ENCODE measurements at places on chromosomes 5 and 9.

- DNase-seq = no peak
Observed at GRCh38 chr9:89752154-89752553, 147.3 kb downstream of the GADD45G start.

- no peak for DNase-seq
Observed at GRCh38 chr9:71333321-71333720, 211.9 kb upstream of the TRPM3 start.

GRCh38 chr5:160788102-160788660, 63.8 kb downstream of the ATP10B start:
- no peak for DNase-seq

GRCh38 chr9:100466829-100467221, 6.1 kb upstream of the TMEFF1 start:
- DNase-seq = no peak

DNA sequence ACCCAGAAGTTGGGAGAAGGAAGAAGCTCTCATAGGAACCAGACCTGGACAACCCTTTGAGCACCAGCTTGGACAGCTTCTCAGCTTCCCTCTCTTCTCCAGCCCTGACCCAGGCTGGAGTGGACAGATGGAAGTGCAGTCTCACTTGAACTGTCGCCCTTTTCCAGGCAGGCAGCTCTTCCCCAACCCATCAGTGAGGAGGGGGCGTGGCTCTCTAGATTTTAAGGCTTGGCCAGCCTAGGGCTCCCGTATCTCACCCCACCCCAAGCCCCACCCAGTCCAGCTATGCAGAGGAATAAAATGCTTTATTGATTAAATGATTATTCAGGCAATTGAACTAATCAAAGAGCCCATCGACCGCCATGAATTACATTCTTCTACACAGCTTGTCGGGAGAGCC, 2.2 kb downstream of the PAX5 start:
- no peak for DNase-seq

DNA sequence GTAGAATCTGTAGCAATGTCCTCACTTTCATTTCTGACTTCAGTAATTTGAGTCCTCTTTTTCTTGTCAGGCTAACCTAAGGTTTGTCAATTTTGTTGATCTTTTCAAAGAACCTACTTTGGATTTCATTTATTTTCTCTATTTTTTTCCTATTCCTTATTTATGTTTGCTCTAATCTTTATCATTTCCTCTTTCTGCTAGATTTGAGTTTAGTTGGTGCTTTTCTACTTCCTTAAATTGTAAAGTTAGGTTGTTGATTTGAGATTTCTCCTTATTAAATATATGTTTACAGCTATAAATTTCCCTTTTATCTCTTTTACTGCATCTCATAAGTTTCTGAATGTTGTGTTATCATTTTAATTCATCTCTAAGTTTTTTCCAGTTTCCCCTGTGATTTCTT, 75.1 kb upstream of the FAM120A start:
- DNase-seq = no peak

DNA sequence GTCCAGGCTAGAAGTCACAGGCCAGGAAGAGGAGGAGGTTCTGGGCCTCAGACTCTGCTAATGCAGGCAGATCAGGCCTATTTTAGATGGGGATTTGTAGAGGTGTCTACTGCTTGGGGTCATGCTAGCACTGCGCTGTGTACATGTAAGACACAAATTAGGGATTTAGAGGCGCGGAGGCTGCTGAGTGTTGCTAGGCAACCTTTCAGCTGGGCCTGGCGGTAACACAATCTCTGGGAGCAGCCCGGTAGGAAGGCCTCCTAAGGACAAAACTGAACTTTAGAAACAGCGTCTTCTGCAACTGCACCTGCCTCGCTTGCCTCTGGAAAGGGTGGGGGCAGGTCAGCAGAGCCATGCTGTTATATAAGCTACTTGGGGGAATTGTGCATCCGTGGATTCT, 147.9 kb downstream of the MACROH2A1 start:
- DNase-seq = no peak

- no peak for DNase-seq
Observed at GRCh38 chr5:30458681-30459080, 734.8 kb upstream of the CDH6 start.

DNA sequence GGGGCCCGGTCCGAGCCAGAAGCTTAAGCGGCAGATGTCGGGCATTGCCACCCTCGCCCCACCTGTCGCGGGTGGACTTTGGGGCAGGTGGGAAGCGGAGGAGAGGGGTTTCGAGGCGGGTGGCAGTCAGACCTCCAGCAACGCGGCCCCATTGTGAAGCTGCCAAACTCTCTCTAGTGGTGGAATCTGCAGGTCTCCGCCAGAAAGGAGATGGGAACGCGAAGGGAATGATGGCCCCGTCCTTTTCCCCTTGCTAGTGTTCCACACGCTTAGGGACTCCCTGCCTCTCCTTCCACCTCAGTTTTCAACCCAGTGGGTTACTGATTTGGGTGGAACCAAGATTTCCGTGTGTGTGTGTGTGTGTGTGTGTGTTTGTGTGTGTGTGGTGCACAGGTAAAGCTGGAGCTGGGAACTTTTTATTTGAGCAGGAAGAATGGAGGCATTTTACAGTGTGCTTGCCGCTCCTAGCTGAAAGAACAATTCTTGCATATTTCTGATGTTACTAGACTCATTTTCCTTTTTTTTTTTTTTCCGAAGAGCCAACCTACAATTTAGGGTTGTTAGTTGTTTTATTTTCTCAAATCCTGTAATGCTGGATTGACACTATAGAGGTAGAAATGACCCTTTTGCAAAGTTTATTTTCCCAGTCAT, 1.3 kb downstream of the MACIR start:
- DNase-seq = peak; percentile 7
